Activated naive CD4-positive, alpha-beta T cell (primary cell): ENCODE measurements at places on chromosomes 5 and 9.

DNA sequence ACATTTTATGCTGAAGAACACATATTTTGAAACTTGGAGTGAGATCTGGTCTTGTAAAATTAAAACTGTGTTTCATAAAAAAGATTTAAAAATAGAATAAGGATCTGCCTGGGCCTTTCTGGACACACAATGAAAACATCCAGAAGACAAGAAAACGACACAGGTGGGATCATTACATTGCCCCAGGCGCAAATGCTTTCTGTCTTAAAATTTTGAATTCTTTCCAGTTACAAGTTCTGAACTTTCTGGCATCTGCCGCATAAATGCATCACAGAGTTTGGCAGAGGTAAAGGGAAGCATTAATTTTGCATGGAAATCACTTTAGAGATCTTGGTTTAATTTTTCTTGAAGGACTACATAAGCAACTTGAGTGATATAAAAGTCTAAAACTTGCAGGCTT, 219.6 kb downstream of the WDR70 start:
- DNase-seq: no peak

GRCh38 chr9:31542384-31543055, 841.9 kb upstream of the ACO1 start:
- no peak for DNase-seq

DNA sequence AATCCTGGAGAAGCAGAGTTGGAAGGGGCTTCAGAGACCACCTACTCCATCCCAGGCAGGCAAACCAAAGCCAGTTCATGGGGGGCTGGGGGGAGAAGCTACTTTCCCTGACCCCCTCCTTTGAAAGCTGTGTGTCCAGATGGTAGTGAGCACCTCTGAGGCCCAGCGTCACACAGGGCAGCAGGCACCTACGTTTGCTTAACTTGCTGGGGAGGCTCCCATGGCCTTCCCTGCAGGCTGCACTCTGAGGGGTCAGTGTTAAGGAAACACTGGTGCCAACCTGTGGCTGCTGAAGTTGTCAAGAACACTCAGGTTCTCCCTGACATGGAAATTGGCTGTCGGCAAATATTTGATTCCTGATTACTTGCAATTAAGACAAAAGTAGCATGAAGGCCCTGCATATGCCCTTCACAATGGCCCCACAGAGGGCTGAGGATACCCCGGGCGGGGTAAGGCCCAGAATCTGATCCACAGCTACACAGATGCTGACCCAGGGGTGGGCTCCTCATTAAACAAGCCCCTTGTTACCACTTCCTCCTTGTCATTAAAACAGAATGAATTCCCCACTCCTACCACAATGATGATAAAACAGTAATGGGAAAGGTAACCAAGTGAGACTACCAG, 208.5 kb downstream of the FSTL4 start:
- no peak for DNase-seq

- DNase-seq: no peak
These were observed 180.1 kb upstream of the MVB12B start for GRCh38 chr9:126146254-126147145.

DNA sequence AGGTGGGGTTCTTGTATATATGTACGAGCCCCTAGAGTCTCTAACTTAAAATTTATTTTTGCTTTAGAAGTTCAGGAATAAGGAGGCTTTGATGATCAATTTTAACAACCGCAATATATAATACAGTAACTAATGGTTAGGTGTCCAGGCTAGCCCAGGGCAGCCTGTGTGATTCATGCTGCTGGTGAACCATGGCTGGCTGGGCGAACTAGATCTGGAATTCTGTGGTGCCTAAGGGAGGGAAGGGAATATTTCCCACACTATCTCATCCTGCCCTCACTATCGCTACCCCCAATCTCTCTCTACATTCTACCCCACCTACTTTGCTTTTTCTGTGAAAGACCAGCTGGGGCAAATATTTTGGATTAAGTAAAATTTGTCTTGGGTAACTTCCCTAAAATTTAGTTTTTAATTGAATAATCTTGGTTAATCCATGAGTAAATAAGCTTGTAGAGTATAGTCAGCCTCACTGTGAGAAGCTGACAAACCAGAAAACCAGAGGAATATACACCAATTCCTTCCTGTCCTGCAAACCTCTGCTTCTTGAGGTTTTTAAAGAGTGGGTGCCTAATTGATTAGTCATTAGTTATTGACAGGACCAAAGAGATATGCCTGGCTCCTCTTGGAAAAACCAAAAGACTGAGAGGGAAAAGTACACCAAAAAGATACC, 115.1 kb upstream of the CCDC152 start:
- DNase-seq: no peak

- DNase-seq: no peak
These were observed 20.9 kb downstream of the GZMA start for GRCh38 chr5:55123365-55123764.

DNA sequence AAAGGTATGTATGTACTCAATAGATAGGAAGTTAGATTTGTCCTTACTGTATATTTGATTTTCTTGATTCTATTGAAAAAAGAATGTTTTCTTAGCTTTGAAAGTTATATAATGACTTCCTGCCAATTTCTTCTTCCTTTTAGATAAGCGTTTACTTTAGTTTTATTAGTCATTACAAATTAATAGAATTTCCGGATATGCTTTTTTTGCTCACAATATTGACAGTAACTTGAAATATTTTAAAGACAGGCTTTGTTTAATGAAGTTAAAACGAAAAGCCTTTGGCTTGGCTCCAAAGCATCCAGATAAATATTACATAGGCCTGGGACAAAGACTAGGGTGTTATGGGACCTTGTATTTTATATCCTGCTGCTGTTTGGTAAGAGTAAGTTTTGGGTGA, 49.5 kb downstream of the CWC27 start:
- no peak for DNase-seq

GRCh38 chr5:79173626-79174025, 62.0 kb downstream of the BHMT start:
- no peak for DNase-seq
